ENCODE measurements at places on chromosomes 7 and 10. TPM values are rescaled to one million over a fixed set of nuclear protein-coding genes. Genes with fewer than 3 reads are reported as not detected.
A peak's percentile ranks its signal among the peaks of the same experiment; 100 is the strongest.

GRCh38 chr7:20839196-20839735 lies 52.6 kb upstream of the SP8 start:
- no peak for DNase-seq

GRCh38 chr10:35716776-35717175 lies 74.7 kb upstream of the FZD8 start:
- DNase-seq, result no peak

Gene CTTNBP2
- 2.3 TPM for total RNA-seq

Gene NAT16
- total RNA-seq, result not detected

Gene MBL2
- total RNA-seq, result not detected

- DNase-seq, result no peak
Observed at GRCh38 chr7:155303039-155303593, 5.4 kb downstream of the INSIG1 start.

DNA sequence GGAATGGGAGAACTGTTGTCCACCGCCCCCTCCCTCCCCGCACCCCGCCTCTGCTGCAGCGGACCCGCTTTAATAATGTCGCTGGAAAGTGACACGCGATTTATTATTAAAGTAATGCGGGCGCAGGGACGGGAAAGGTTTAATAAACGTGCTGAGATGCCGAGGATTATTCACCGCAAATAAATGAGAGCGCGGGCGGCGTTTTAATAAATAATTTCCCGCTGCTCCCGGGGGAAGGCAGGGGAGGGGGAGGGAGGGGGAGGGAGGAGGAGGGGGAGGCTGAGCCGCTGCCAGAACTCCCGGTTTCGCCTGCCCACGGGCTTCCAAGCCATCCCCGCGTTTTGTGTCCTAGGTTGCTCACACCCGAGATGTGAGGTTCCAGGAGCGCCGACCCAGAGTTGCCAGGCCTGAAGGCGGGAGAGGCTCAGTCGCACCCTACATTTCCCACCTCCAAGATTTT lies 5.1 kb downstream of the KAZALD1 start:
- no peak for DNase-seq

DNA sequence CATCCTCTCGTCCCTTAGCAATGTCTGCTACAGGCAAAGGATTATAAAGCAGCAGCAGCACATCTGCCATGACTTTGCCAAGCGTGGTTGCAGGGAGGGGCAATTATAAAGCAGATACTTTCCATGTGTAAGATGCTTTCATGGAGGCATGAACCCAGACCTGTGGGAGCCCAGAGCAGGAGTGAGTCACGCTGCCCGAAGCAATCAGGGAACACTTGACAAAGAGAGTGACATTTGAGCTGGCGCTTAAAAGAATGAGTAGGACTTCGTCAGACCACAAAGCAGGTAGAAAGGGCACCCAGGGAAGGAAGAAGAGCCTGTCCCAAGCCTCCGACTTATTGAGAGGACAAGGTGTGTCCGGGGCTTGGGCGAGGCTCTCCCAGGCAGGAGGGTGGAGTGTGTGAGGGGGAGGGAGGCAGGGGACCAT lies 147.2 kb downstream of the MYOF start:
- DNase-seq, result no peak

- no peak for DNase-seq
Observed at GRCh38 chr10:72616716-72617115, 9.2 kb downstream of the MICU1 start.

Gene HOXA13
- not detected for total RNA-seq

GRCh38 chr10:21171197-21171935 lies 274.3 kb upstream of the NEBL start:
- DNase-seq, result no peak

GRCh38 chr10:110456046-110456445 lies 41.7 kb upstream of the DUSP5 start:
- no peak for DNase-seq

DNA sequence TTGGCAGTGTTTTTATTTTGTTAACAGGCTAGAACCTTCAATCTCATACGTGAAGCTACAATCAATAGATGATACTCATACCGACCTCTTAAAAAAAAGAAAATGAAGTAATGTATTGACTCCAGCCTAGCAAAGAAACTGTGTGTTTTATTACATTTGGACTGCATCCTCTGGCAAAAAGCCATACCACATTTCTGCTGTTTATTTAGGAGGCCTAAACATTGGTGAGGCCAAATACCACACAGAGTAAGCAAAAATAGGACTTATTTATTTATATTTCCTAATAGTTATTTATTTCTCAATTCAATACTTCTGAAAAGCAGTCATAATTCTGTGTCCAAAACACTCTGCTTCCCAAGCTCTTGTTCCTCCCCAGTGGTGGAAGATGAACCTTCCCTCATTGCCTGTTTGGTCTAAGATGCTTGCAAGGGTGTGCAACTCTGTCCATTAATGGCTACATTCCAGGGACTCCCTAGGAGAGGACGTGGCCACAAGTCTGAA lies 398.8 kb upstream of the KLF6 start:
- DNase-seq, result no peak

- no peak for DNase-seq
Observed at GRCh38 chr10:108104551-108105156, 940.1 kb upstream of the SORCS1 start.

- DNase-seq, result peak; percentile 32
Observed at GRCh38 chr10:129108378-129108777, 358.7 kb upstream of the MGMT start.

Gene NYAP1
- total RNA-seq, result 0.89 TPM

DNA sequence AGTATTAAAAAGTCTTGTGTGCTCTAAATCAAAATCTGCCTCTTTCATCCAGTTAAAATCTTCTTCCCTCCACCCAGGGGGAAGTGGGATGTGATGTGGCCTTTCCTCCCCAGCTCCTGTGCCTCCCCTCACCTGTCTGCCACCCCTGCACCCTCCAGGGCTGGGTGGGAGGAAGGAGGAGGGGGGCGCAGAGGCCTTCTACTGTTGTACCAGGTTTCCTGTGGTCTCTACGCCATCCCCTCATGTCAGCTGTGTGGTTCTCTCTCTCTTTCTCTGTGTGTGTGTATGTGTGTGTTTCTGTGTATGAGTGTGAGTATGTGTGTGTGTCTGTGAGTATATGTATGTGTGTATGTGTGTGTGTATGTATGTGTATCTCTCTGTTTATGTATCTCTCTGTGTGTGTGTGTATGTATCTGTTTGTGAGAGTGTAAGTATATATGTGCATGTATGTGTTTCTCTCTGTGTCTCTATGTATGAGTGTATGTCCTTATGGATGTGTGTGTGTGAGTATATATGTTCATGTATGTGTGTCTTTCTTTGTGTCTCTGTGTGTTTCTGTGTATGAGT lies 45.5 kb upstream of the C10orf71 start:
- no peak for DNase-seq

DNA sequence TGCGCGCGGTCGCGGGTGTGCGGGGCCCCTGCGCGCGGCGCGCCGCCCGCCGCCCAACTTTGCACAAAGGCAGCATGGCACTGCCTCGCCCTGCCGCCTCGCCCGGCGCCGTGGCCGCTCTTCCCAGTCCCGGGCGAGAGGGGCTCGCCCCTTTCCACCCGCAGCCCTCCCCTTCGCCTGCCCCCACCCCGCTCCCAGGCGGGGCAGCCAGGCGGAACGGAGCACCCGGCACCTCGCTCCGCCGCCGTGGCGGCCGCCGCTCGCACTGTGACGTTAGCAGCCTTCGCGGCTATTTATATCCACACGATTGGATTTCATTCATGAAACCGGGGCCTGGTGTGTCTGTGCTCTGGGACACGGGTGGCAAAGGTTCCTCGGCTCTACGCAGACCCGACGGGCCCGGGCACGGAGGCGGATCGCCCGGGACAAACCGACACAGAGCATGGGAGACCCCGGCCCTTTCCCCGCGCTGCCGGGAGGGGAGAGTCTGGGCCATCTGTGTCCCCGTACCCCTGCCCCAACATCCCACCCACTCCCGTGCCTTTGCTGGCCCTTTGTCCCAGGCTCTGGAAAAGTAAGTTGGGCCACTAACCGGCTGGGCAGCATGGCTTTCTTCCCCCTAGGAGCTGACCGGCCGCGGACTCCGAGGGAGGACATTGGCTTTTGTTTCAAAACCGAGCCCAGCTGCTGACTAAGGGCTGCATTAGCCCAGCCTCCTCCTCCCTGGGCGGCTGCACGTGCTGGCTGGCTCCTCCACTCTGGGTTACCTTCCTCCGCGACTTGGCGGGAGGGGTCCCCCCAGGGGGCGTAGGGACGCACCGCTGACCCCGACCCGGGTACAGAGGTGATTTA lies at the start of gene RHOBTB1:
Gene RHOBTB1 (minus strand): TSS at position 128 of the 852 bp plus-strand sequence. CDS start 32,643 bp downstream, outside the sequence.
- peak; percentile 92 for DNase-seq

DNA sequence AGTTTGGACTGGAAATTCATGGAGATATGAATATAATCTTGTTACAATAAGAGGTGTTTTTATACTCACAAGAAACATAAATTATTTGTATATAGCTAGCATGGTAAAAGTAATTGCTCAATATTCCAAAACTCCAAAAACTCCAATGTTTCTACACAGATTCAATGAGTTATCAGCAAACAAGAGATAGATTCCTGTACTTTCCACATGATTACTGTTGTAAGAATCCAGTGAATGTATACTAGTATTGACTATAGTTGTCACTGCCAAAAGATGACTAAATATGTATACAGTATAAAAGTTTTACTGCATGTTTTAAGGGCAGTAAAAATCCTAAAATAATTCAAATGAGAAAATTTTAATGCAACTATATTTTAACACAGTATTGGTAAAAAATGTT lies 10.7 kb downstream of the ATOH7 start:
- DNase-seq, result no peak

DNA sequence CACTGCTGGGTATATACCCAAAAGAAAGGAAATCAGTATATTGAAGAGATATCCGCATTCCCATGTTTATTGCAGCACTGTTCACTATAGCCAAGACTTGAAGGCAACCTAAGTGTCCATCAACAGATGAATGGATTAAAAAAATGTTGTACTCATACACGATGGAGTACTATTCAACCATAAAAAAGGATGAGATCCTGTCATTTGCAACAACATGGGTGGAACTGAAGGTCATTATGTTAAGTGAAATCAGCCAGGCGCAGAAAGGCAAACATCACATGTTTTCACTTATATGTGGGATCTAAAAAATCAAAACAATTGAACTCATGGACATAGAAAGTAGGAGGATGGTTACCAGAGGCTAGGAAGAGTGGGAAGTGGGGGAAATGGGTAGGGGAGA lies 19.3 kb downstream of the NRCAM start:
- no peak for DNase-seq

- DNase-seq, result no peak
Observed at GRCh38 chr10:131899695-131900349, 986 bp upstream of the PPP2R2D start.

Gene CTAGE4
- 1.3 TPM for total RNA-seq

Gene FANK1
- total RNA-seq, result 0.81 TPM

Gene ZNF775
- total RNA-seq, result 5.9 TPM

DNA sequence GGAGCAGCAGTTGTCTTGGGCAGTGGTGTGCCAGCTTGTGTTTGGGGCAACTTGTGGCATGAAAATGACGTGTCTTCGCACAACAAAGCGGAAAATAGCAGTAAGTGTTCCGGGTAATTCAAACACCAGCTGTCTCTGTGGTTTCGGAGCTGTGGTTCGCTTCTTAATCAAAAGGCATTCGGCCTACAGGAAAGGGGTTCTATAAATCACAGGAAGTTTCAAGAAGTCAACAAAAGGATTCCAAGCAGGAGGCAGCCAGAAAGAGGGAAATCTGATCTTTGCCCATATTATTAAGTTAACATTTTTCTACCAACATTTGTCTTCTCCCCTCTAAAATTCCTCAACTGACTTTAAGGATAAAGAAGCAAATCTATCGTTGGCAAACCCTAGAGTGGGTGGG lies 353.4 kb downstream of the FGFR2 start:
- DNase-seq, result no peak

Gene DCLRE1C
- total RNA-seq, result 9.3 TPM

DNA sequence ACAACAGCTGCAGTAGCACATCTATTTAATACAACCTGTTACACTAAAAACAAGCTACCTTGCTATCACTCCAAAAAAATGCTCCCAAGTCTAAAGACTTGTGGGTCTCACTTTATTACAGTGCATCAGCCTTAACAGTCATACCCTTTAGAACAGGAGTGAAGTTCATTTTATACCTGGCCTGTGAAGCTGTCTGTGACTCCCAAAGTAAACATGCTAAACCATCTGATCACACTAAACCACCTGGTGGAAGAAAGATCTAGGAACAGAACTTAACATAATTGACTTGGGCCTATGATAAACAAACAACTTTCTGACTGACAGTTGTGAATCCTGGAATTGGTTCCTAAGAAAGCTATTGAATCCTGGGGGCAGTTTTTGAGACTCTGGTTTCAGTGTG lies 80.9 kb upstream of the ATP6V0A4 start:
- no peak for DNase-seq

Gene PIP4K2A
- 52.7 TPM for total RNA-seq

GRCh38 chr7:120743128-120743527 lies 114.8 kb downstream of the TSPAN12 start:
- no peak for DNase-seq

Gene SHLD2
- 29.3 TPM for total RNA-seq

DNA sequence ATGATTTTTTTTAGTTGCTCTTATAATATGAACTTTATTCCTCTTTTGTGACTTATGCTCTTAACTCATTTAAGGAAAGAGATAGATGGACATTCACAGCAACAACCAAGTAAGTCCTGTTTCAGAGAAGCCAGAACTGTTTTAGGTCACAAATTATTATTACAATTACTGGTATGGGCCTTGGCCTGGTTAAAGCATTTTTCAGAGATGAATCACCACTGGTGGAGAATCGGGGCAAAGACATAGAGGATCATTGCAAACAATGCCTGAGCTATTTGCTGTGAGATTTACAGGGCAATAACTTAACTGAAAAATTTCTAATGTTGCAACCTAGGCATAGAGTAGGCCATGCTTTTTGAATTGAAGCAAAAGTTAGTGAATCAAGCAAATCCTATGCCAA lies 138.0 kb upstream of the YAE1 start:
- DNase-seq, result no peak

GRCh38 chr7:38245409-38245977 lies 27.9 kb downstream of the TARP start:
- DNase-seq, result no peak

Gene MRLN
- total RNA-seq, result not detected

DNA sequence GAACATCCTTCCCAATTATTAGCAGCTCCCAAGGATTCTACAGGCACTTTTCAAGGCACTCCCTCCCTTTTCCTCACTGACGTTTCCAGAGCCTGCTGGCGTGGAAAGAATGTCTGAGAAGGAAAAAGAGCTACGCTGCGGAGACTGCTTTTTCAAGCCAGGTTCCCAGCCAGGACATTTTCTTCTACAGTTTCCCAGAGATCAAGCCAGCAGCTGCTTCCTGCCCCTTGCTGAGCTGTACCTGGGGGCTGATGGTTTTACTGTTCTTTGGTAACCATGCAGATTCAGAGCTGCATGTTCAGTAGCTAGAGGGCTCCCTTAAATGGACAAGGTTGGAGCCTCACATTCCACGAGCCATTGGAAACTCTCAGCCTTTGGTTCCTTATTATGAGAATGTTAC lies 133.4 kb downstream of the EVX1 start:
- DNase-seq, result no peak

- no peak for DNase-seq
Observed at GRCh38 chr7:82985144-82985802, 177.4 kb downstream of the PCLO start.

DNA sequence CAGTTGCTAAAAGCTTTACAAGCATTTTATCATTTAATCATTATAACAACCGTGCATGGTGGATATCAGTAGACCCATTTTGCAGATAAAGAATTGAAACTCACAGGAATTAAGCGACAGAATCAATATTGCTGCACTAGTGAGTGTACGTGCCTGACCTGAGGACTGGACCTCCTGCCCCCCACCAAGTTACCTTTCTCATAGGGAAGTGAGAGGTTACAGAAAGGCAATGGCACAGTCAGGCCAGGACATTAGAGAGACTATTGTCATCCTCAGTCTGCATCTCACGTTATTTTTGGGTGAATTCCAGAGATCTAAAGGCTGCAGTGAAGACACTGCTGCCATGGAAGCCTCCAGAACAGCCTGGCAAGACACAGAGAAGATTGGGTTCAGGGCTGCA lies 80.9 kb downstream of the WDFY4 start:
- peak; percentile 10 for DNase-seq

Data from osteocyte (in vitro differentiated cells).